ENCODE measurements at places on chromosomes 3 and 15.

GRCh38 chr3:185402561-185402960 lies 39.6 kb downstream of the MAP3K13 start:
- DNase-seq = no peak

- DNase-seq = no peak
Observed at GRCh38 chr3:26236531-26236930, 386.0 kb upstream of the LRRC3B start.

- no peak for DNase-seq
Observed at GRCh38 chr15:101324524-101325177, 29.6 kb upstream of the SNRPA1 start.

DNA sequence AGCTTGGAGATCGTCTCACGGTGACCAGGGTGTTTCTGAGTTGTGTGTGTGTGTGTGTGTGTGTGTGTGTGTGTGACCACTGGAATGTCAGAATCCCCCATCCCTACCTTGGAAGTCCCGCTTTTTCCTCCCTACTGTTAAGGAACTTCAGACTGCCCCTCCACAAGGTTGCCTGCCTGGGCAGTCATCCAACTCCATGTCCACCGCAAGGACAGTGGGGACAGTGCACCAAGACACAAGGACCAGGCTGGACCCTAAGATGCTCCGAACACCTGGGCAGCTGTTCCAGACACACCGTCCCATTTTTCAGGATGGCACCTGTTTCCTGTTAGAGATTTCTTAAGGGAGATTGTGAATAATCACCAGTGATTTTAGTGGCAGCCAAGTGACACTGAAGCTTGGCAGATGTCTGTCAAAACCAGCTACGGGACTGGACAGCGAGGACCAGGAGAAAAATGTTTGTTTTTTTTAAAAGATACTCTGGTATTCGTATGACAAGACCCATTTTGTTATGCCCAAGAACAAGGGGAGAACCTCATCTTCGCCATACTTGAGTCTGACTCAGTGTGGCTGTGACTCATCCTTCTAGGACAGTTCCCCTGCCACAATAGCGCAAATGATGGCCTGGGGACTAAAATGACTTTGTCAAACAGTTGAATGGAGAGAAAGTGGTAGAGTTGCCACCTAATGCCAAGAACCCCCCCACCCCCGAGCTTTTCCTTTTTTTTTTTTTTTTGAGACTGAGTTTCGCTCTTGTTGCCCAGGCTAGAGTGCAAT lies 15.5 kb downstream of the PAQR9 start:
- DNase-seq = peak; percentile 18

DNA sequence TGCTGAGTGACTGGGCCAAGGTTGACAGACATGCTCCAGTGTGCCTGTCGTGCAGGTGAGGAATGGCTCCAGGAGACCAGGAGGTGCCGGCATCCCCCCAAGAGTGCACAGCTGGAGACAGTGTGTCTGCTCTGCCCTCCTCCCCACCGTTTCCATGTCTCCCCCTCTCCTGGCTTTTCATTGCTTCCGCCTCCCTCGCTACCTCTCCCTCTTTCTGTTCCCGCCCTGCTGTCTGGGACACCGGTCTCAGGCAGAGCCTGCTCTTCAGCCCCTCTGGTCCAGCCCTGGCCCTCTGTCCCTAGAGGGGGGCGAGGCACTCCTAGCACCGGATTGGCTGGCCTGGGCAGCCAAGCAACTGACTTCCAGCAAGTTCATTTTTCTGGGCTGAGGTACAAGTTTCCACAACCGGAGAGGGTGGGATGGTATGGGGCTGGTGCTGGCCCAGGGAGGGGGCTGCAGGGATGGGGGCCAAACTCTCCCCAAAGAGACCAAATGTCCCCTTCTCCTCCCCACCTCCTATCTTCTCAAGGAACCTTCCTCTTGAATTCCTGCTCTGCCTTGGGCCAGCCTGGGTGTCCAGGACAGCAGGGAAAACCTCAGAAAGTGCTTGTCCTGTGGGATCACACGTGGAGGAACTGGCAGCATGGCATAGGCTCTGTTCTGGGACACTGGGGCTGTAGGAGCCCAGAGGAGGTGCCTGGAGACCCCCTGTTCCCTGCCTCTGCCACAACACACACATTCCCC lies 32.6 kb downstream of the PRKCD start:
- no peak for DNase-seq

DNA sequence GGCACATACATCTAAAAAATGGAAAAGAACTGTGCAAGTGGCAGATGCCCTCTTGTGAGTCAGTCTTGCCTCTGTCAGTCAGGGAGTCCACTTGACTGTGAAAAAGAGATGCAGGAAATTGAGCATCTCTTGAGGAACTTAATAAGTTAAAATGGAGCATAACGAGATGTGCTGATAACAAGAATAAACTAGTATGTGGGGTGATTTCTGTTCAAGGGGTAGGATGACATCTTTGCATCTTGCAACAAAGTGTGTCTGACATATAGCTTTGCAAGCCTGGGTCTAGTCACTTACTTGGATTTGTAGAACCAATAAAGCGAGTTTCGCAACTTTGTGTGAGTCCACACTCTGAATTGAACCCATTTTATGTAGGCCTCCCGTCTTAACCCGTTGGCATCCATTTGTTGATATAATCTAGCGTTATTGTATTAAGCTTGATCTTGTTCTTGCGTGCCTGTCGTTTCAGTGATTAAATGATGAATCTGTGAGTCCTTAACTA lies 2.2 kb downstream of the USP3 start:
- DNase-seq = no peak
